ENCODE measurements at places on chromosomes 1 and 21.
A peak's percentile ranks its signal among the peaks of the same experiment; 100 is the strongest.

- DNase-seq: no peak
These were observed 15.2 kb downstream of the LRRC71 start for GRCh38 chr1:156935505-156936128.

GRCh38 chr1:171654942-171655745 lies 2.7 kb upstream of the MYOC start:
- peak; percentile 79 for DNase-seq

GRCh38 chr1:71919811-71920509 lies 362.4 kb downstream of the NEGR1 start:
- no peak for DNase-seq

GRCh38 chr1:9654051-9654833 lies 2.7 kb downstream of the PIK3CD start:
- DNase-seq: no peak

DNA sequence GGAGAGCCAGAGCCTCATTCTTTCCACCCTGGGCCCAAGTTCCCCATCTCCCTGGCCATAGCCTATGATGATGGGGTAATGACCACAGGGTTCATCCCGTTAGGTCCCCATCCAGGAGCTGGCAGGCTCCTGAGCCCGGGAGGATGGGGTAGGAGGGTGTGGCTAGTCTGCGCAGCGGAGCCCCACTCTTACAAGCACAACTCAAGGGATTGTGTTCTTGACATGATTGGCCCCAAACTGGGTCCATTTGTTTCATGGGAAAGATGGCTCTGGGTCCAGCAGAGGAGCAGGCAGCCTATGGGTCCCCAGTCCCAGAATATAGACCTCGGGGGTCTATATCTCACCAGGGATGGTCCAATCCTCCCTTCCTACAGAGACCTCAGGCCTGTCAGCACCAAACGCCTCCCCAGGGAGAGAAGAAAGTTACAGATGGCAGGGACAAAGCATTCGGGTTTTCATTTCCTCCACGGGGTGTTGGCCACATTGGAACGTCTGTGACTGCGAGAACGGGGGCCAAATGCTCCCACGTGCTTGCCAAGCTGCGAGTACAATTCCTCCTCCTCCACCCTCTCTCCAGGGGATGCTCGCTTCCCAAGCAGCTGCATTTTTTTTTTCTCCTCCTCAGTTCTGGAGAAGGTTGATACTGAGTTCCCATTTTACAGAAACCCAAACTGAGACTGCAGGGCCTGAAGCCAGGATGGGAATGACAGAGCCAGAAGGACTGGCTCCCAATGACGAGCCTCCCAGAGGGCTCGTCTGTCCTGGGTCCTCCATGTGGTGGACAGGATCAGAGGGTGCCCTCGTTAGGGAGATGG lies 71.0 kb downstream of the DHRS3 start:
- DNase-seq: peak; percentile 29

- no peak for DNase-seq
These were observed 11.5 kb downstream of the THAP3 start for GRCh38 chr1:6635910-6636760.

GRCh38 chr1:159895836-159896545 lies 4.0 kb downstream of the CFAP45 start:
- no peak for DNase-seq

All from fibroblast of mammary gland (primary cell).